OCI-M1 (cell line): ENCODE measurements at places on chromosomes 7 and 10.

- peak; percentile 61 for DNase-seq
Observed at GRCh38 chr10:3836222-3836820, 51.3 kb upstream of the KLF6 start.

DNA sequence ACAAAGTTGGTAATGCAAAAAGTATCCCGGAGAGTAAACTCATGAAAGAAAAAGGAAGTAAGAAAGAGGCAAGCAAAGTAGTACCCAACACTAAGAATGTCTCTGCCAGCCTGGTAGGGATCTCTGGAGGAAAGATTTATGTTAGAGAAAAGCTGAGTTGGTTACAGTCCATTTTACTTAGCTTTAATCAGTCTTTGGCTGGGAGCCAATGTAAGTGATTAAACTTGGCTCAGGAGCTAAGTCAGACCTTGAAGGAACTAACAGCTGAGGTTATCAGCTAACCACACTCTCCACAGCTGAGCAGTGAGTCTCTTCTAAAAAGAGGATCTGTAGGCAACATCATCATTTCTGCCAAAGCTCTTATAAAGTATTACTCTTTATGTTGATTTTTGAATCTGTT, 148.0 kb downstream of the ANKRD7 start:
- peak; percentile 90 for DNase-seq

DNA sequence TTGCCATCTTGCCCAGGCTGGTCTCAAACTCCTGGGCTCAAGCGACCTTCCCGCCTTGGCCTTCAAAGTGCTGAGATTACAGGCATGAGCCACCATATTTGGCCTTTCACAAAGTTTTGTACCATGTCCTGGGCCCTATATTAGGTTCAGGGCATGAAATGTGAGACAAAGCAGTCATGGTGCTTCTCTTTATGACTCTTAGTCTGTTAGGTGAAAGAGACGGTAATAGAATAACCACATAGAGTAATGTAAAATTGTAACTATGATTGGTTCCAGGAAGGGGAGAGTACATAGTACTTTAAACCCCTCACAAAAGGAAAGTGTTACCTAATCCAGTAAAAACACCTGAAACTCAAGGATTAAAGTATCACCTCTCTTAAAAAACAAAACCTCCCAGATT, 144.7 kb downstream of the SPAG6 start:
- no peak for DNase-seq

DNA sequence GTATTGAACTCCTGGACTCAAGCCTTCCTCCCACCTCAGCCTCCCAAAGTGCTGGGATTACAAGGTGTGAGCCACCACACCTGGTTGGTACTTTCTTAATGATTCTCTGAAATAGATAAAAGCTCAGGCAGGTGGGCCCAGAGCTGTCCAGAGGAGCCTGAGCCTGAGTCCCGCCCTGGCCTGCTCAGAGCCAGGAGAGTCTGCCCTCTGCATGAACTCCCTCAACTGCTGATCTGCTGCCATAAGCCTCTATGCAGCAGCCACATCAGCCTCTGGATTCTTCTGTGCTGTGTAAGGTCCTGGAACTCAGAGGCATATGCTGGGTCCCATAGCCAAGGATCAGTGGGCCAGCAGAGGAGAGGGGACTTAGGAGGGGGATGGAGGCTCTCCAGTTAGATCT, 23.1 kb upstream of the DDIT4 start:
- no peak for DNase-seq

- DNase-seq, result no peak
Observed at GRCh38 chr10:128938558-128938957, 528.5 kb upstream of the MGMT start.

DNA sequence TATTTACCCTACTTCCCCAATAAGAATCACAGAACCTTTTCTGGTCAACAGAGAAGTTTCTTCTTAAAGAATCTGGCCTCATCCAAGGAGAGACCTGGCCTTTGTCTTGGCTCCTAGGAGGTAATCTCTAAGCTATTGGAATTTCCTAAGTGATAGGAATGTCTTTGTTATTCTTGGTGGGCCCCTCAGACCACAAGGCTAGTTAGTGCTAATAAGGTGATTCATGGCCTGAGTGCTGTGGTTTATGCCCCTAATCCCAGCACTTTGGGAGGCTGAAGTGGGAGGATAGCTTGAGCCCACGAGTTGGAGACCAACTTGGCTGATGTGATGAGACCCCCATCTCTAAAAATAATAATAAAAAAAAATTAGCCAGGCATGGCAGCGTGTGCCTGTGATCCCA, 60.0 kb upstream of the CYP2C18 start:
- DNase-seq, result no peak

GRCh38 chr10:97584060-97584797, at the start of gene HOGA1:
HOGA1 (plus strand) TSS chr10:97584389; CDS start chr10:97584704, 315 bp downstream.
- DNase-seq, result no peak

DNA sequence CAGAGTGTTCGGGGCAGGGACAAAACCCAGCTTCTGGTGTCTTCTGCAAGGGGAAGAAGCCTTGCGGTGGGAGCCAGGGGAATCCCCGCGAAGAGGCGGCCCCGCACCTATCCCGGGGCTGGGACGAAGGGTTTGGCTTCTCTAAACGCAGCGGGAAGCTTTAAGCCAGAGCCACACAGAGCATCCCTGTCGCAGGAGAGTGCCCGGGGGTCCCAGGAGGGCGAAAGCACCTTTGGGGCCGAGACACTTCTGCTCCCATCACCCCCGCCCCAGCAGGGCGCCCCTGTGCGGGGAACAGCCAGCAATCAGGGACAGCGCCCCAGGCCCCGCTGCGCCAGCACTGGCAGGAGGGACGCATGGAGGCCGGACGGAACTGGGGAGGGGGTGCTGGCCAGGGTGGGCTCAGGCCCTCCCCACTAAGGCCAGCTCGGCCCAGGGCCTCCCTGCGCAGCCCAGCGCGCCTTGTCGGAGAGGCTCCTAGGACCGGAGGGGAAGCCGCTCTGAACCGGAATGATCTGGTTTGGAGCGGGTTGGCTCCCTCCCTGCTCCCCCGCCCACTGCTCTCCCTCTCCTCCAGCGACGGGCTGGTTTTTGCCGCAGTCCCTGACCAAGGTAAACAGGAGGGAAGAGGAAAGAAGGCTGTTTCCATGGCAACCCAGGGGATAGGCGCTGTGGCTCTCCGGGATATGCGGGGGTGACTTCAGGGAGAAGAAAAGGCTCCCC, 63.9 kb downstream of the TMEM209 start:
- DNase-seq, result no peak

DNA sequence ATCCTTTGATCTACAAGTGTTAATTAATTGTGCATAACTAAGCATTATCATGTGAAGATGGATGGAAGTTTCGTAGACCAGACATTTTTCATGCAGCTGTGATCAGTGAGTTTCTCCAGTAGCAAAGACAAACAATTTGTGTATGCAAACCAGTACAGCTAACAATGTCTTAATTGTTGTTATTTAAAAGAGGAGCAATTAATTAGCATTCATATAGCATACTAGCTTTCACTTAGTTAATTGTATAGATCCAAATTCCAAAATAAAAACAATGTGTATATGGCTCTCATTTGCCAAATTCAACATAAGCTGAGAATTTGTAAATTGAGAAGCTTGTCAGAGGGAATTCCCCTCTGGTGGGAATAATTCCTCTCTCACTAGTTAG, 22.6 kb upstream of the PRKCQ start:
- DNase-seq, result no peak

DNA sequence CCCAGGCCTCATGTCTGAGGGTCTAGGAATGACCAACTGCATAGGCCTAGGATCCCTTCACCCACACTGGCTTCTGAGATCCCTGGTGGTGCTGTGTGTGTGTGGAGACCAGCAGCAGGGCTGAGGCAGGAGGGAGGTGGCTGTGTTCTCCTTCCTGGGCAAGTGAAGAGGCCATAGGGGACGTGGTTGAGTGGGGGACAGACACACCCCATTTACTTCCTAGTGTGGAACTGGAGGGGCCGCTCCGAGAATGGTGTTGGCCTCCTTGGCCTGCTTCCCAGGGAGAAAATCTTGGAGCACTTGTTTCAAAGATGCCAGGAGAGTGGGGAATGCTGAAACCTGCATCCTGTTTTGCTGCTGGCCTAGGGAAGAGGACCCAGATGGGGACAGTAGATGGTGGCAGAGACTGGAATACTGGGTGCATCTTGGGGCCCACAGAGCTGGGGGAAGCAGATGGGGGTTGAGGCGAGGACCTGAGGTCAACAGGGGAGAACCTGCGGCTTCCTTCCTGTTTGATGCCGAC, 19.1 kb downstream of the UBTD1 start:
- DNase-seq, result no peak

- DNase-seq, result peak; percentile 33
Observed at GRCh38 chr10:32376097-32376496, 29.1 kb upstream of the EPC1 start.

GRCh38 chr10:77620731-77621130, 16.9 kb downstream of the KCNMA1 start:
- DNase-seq, result no peak

DNA sequence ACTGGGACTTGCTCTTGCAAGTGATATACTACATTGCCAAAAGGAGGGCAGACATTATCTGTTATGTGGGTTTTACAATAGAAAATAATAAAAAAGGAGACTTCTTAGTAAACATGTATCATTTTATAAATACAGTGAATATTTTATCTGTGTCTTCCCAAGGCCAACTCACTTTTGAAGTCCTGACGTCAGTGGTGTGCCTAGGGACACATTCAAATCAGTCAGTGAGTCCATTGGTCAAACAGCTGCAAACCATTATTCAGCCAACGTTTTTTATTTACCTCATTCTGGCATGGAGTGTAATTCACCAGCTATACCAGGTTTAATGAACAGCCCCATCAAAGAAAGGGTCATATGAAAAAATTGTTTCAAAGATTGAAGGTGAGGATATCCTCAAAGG, 263.7 kb downstream of the IPMK start:
- DNase-seq, result no peak

- DNase-seq, result no peak
Observed at GRCh38 chr10:92470026-92470425, 103.9 kb downstream of the IDE start.

DNA sequence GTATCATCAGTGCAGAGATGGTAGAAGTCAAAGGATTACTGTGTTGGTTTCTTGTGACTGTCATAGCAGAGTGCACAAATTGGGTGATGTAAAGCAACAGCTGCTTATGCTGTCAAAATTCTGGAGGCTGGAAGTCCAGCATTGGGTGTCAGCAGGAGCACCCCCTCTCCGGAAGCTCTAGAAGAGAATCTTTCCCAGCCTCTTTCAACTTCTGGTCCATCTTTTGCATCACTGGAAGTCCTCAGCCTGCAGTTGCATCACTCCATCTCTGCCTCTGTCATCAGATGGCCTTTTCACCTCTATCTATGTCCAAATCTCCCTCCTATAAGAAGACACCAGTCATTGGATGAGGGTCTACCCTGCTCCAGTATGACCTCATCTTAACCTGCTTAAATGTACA, 35.8 kb upstream of the GALNTL5 start:
- DNase-seq, result no peak

GRCh38 chr10:117214401-117214800, 17.1 kb downstream of the KCNK18 start:
- no peak for DNase-seq

DNA sequence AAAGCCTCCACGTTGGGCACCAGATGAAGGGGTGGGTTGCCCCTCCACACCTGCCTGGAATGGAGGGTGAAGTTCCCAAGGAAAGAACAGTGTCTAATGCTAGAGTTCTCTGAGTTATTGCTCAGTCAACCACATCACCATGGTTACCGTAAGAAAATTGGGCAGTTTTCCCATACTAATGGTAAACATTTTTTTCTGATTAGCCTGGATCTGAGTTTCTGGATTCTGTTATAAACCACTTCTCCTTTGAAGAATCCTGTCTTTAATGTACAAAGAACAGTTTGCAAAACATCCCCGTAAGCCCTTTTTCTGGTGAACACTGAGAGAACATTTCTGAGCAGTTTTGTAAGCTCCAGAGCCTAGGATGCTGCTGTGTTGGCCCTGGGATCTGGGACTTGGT, 45.5 kb downstream of the ABCC2 start:
- no peak for DNase-seq

- no peak for DNase-seq
Observed at GRCh38 chr10:65273115-65273514, 1652.7 kb upstream of the LRRTM3 start.

DNA sequence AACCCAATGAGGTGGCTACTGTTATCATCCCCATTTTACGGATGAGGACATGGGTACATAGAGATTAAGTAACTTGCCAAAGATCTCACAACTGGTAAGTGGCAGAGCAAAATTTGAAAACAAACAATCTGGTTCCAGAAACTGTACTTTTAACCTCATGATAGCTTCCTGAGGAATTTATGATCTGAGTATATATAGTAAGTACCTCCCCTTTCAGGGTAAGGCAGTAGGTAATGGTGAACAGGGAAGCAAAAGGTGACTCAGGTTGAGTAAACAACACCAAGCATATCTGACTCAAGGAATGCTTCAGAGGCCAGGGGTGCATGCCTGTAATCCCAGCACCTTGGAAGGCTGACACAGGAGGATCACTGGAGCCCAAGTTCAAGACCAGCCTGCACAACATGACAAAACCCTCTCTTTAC, 21.1 kb downstream of the KLLN start:
- no peak for DNase-seq

GRCh38 chr10:125679436-125679835, 3.5 kb downstream of the TEX36 start:
- no peak for DNase-seq
